ENCODE measurements at places on chromosomes 16 and 17.
A peak's percentile ranks its signal among the peaks of the same experiment; 100 is the strongest.

DNA sequence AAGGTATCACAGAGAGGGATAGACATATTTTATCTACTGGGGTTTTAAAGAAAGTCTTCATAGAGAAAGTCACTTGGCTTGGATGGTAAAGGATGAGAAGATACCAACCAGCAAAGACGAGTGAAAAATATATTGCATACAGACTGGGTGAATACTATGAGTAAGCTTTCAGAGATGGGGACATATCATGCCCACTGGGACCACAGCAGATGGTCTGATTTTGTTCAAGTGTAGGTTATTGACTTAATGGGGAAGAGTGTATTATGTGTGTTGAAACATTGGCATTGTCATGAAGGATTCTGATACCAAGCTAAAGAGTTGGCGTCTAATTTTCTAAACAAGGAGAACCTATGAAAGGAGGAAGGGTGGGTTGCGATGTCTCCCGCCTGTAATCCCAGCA lies 13.8 kb upstream of the MMD start:
- no peak for DNase-seq

- DNase-seq = no peak
Observed at GRCh38 chr17:77128896-77129567, 11.7 kb upstream of the SEC14L1 start.

GRCh38 chr16:7590934-7591333 lies 258.3 kb downstream of the RBFOX1 start:
- no peak for DNase-seq

- DNase-seq = no peak
Observed at GRCh38 chr16:75206749-75207451, at the start of gene CTRB2. Gene CTRB2 (minus strand): TSS chr16:75207161. CDS start chr16:75207141, 20 bp downstream.

DNA sequence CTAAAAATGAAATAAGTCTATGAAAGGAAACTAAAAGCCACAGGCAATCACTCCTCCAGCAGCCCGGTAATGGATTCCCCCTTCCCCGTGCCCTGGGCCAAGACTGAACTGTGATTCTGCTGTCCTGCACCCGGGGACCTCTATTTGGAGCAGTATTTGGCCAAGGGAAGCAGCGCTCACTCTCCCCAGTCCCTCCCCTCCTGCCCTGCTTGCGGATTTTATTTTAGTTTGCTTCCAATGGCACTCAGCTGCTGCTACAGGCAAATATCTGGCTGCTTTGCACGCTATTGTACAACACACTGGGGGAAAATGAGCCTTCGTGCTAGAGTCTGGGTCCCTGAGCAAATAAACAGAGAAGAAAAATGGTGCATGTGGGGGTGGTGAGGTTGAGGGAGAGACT lies 975.7 kb upstream of the RBFOX1 start:
- no peak for DNase-seq

- no peak for DNase-seq
Observed at GRCh38 chr16:67783353-67783725, 23.0 kb downstream of the RANBP10 start.

DNA sequence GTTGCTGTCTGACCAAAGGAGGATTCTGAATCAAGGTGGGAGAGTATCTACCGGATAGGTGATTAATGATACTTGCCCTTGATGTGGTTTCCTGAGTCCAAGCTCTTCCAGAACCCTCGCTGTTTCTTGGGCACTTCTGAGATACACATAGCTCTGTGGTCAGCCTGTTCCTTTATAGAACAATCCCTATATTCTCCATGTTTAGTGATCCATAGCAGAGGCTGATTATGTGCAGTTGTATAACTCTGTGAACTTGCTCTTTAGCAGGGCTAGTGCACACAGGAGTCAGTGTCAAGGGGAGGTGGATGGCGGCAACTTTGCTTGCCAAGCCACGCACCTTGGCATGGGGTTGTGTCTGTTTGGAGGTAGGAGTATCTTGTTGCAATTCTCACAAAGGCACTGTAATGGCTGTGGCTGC lies 36.1 kb downstream of the ARL4D start:
- no peak for DNase-seq

GRCh38 chr16:75074920-75075687 lies 41.5 kb downstream of the LDHD start:
- peak; percentile 99 for DNase-seq

DNA sequence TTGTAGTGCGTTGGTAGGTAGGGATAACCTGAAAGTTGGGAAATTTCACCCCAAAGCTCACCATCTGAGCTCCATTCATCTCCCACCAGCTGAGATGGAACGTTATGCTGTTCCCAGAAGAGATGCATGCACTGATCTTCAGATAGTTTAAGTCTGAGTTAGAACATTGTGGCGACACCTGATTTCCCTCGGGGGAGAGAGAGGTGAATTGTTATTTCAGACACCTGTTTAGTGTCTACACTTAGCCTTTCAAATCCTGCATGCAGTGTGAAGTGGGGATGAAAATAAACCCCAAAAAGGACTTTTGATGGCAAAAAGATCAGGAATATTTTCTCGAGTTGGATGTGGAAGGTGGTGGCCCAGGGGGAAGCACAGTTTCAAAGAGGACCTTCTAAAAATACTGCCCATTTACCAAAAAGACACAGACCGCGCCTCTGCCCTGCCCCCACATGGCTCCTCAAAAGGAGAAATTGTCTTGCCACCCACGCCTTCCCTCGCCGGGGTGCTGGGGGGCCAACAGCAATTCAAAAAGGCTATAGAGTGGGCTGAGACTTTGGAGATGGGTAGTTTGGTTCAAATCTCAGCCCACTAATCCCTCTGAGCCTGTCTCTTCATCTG lies 11.4 kb downstream of the CIITA start:
- DNase-seq = no peak

GRCh38 chr17:56809820-56810179 lies 23.9 kb downstream of the C17orf67 start:
- DNase-seq = no peak

GRCh38 chr17:68531252-68531651 lies 19.0 kb downstream of the PRKAR1A start:
- DNase-seq = no peak

GRCh38 chr16:4285167-4285566 lies 12.3 kb upstream of the TFAP4 start:
- no peak for DNase-seq

- DNase-seq = no peak
Observed at GRCh38 chr16:25012525-25012991, 2.6 kb downstream of the ARHGAP17 start.

- no peak for DNase-seq
Observed at GRCh38 chr16:27289669-27290068, 21.1 kb upstream of the NSMCE1 start.

DNA sequence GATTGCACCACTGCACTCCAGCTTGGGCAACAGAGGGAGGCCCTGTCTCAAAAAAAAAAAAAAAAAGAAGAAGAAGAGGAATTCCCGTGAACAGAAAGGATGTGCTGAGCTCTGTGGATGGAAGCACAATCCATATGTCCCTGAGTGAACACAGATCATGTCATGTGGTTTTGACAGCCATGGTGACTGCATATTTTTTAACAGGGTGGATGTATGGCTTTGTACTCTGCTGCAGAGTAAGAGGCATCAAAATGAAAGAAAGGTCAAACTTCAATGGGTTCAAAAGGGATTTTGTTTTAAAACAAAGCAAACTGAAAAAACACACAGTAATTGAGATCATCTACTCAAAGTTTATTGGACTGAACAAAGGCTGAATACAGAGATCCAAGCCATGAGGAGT lies 31.5 kb downstream of the MXRA7 start:
- no peak for DNase-seq

GRCh38 chr17:65204001-65204400 lies 66.8 kb downstream of the RGS9 start:
- no peak for DNase-seq

DNA sequence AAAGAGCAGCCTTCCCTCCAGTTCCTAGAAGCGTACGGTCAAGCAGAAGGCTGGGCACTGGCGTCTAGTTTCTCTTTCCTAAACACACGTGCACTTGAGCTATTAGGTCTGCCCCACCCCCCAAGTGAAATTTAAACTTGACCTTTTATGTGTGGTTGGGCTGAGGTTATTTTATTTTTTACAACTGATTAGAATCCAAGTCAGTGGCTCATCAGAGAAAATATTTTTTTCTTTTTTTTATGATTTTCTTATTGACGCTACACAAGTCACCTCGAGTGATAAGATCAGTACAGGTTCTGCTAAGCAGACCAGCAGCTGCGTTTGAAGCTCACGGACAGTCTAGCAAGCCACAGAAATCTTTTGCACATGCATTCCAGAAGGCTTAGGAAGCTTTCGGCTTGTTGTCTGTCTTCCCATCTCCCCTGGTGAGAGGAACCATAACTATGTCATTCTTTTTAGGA lies 95.1 kb downstream of the ZFHX3 start:
- no peak for DNase-seq

DNA sequence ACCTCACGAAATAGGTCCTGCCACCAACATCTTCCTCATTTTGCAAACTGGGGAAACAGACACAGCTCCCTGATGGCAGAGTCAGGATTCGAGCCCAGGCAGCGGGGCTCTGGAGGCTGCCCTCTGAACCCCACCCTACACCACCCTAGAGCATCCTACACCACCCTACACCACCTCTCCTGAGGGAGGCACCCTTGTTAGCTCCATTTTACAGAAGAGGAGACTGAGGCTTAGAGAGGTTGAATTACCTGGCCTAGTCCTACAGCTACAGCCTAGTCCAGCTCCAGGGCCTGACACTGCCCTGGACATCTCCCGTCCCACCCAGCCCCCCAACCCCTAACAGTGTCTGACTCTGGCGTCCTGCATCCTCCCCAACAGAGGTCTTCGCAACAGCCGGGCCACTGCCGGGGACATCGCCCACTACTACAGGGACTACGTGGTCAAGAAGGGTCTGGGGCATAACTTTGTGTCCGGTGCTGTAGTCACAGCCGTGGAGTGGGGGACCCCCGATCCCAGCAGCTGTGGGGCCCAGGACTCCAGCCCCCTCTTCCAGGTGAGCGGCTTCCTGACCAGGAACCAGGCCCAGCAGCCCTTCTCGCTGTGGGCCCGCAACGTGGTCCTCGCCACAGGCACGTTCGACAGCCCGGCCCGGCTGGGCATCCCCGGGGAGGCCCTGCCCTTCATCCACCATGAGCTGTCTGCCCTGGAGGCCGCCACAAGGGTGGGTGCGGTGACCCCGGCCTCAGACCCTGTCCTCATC lies 3.2 kb upstream of the NECAB2 start:
- DNase-seq = no peak

GRCh38 chr16:80176114-80176513 lies 364.7 kb upstream of the DYNLRB2 start:
- no peak for DNase-seq
